ENCODE measurements at places on chromosomes 7 and 10.

- DNase-seq: no peak
Measured at GRCh38 chr7:143391462-143392404, 10.6 kb downstream of the ZYX start.

DNA sequence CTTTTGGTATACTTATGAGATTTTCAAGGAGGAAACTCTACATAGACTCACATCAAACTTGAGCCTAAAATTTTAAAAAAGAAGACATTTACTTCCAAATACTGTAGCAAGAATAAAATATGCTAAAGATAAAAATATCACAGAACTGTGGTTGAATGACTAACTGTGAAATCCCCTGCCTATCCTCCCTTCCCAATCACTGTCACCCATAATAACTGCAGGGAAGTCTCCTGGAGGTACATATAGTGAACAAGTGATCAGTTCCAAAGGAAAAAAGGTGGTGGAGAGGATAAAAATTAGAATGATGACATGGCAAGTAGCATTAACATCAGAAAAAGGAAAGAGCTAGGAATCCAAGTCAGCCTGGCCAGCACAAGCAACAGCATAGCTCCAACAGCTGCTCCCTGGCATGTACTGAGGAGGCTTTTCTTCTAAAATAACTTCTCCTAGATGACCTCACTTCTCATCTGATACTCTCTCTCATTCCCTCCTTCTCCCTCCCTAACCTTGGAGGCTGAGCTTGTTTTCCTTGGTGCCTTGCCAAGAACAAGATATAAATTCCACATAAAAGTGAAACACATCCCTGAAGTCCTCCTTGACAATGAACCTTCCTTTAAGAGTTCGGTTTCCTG is 124.0 kb downstream of the IQUB start:
- DNase-seq: peak; percentile 49

GRCh38 chr7:726084-726853 is at the start of gene DNAAF5:
Gene DNAAF5 (plus strand): TSS chr7:726699. CDS start chr7:726721, 22 bp downstream.
- DNase-seq: peak; percentile 95

DNA sequence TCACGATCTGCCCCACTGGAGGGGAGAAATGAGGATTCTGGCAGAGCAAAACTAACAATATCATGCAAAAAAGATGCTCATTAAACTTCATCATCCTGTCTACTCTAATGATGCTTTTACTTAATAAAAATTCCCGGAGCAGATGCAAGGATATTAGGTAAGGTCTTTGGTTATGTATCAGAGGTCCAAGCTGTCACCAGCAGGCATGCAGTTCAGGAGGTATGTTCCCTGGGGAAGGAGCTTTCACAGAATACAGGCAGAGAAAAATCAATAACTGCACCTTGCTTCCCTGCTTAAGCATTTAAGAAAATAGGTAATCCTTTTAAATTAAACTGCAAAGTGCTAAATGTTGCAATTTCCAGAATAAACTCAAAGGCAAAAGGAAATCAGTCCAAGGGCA is 81.6 kb upstream of the C1QL3 start:
- no peak for DNase-seq

DNA sequence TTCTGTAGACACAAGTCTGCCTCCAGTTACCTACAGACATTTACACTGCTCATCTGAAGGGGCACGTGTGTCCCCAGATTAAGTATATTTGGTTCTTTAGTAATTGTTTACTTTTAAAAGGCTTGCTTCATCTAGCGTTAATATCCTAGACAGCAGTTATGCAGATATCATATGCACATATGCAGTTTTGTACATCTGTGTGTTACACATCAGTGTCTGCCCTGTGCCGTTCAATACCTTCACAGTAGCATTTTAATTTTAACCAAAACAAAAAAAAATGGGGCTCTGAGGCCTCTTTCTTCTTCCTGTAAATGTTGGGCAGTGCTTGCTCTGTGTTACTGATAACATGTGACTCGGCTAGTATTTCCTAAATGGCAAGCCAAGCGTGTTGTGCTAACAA is 331.4 kb upstream of the MGMT start:
- DNase-seq: no peak

GRCh38 chr10:120342115-120342714 is 114.8 kb upstream of the PLPP4 start:
- no peak for DNase-seq

DNA sequence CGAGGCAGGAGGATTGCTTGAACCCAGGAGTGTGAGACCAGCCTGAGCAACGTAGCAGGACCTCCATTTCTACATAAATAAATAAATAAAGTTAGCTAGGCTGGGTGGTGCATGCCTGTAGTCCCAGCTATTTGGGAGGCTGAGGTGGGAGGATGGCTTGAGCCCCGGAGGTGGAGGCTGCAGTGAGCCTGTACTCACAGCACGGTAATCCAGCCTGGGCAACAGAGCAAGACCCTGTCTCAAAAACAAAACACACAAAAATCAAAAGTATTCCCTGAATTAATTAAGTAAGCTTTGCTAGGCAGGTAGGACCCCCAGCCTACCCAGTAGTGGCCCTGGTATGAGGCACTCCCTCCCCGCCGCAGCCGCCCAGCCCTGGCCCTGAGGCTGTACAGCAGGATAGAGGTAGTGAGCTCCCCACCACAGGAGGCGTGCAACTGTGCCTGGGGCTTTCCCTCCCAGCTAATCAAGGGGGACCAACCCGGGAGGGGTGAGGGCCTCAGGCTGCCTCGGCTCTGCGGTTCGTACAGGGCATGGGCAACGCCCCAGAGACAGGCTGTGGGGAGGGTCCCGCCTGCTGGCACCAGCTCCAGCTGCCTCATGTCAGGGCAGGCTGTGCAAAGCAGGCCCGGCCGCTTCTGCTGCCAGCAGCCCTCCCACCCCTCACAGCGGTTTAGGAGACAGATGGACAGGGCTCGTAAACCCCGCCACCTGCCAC is 1.0 kb upstream of the CYP2W1 start:
- no peak for DNase-seq

DNA sequence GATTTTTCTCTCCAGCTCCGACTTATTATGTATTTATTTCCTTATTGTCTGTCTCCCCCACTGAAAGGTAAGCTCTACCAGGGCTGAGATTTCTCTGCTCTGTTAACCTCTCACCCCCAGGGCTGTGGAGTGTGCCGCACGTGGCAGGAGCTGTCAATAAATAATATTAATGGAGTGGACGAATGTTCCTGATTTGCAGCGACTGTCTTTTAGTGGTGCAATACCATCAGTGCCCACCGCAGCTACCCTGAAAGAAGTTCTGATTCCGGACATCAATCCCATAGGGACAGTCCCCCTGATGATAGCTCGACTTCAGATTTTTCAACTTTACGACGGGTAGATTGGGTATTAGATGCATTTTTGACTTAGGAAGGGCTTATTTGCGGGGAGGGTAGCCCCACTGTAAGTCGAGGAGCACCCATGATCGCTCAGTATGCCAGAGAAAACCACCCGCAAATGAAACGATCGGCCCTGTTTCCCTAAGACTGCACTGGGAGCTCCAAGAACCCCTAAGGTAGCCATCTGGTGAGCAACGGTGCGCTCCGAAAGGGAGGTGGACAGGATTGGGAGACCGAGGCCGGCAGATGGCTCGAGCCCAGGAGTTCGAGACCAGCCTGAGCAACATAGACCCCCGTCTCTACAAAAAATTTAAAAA is 986 bp upstream of the PPP2R2D start:
- peak; percentile 67 for DNase-seq

DNA sequence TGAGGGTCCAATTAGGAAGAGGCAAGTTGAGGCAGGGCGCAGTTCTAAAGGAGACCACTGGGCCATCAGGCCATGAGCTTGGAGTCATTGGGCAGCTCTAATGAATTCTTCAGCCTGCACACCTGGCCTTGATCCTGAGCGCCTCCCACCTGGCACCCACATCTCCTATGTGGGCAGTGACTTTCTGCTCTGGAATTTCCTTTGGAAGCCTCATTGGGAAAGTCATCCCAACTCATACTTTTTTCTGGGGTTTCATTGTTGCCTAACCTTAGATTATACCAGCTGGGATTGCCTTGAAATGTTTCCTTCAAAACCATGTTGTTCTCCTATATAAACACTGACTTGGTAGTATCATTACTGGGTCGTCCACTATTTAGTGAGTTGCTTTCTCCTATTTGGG is 54.1 kb downstream of the PLPP4 start:
- DNase-seq: no peak

- peak; percentile 28 for DNase-seq
Measured at GRCh38 chr7:138449580-138449979, 10.5 kb upstream of the TRIM24 start.

- peak; percentile 40 for DNase-seq
Measured at GRCh38 chr10:112456533-112456932, 9.5 kb downstream of the VTI1A start.

- peak; percentile 25 for DNase-seq
Measured at GRCh38 chr7:128860158-128861073, 2.2 kb upstream of the ATP6V1F start.

DNA sequence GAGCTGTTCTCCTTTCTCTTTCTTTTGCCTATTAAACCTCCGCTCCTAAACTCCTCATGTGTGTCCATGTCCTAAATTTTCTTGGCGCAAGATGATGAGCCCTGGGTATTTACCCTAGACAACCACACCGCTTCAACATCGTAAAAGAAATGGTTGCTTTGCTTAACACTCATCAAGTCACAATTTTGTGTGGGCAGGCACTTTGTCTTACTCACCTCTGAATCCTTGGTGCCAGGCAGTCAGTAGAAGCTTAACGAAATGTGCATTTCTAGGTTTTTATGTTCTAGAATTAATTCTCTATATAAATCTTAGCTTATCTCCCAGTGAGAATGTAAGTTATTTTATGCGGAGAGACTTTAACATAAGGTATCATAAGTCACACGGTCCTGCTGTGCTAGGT is 478.7 kb downstream of the CALN1 start:
- DNase-seq: no peak

DNA sequence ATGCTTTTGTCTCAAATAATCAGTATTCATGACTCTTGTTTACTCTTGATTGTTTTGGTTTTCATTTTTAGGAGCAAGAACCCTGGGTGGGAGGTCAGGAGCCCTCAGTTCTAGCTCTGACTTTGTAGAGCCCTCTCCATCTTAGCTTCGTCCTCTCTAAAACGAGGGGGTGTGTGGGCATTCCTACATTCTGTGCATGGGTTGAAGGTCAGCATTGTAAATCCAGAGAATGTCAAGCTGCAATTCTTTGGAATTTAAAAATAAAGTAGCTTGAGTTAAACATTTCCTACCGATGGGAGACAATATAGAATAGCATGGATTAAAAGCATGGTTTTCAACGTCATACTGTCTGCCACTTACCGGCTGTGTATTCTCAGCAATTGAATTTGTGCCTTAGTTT is 128.3 kb downstream of the PRPF18 start:
- DNase-seq: no peak

DNA sequence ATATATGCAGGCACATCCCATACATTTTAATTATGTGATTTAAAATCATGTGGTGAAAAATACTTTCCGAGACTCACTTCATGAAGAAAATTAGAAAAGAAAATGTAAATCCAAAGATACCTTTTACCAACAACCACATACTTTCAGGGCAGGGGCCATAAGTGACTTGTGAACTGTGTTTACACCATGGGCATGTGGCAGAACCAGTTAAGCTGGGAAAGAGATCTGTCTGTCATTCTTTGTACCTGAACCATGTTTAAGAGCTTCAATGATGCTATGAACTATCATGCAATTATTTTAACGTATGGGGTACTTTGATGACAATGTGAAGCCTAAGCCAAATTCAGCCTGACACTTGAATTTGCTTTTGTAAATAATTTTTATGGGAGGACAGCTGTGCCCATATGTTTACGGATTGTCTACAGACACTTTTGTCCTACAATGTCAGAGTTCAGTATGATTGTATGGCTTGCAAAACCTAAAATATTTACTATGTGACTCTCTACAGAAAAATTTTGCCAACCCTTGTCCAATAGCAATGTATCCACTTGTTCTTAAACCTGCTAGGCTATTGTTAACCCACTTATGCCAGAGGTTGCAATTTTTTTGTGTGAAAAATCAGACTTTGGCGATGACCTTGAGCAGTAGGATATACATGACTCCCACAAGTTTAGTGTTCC is 654.6 kb downstream of the TNS3 start:
- peak; percentile 54 for DNase-seq

- DNase-seq: no peak
Measured at GRCh38 chr7:44713680-44714335, 34.8 kb upstream of the ZMIZ2 start.

DNA sequence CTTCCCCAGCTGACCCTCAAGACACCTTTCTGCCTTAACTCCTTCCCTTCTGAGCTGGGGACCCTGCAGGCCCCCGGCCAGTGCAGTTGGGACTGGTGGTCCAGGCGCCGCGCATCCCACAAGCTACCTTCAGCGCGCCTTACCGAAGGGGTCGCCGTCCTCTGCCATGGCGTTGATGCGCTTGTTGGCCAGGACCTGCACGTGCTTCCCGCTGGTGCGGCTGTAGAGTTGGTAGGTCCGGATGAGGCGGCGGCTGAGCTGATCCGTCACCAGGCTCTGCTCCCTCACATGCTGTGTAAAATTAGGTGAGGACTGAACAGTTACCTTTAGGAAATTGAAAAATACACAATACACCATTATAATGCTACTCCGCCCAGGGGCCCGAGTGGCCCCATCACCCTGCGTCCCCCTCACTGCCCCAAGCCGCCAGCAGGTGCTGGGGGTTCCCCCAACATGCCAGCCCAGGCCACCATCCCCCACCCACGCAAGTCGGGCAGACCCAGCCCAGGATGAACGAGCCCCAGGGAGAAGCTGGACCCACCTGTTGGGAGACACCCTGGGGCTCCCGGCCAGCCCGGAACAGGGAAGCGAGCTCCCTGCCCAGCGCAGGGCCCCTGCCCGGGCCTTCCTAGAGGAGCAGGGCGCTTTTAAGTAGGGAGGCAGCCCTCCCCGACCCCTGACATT is 1.2 kb downstream of the FGF8 start:
- no peak for DNase-seq

DNA sequence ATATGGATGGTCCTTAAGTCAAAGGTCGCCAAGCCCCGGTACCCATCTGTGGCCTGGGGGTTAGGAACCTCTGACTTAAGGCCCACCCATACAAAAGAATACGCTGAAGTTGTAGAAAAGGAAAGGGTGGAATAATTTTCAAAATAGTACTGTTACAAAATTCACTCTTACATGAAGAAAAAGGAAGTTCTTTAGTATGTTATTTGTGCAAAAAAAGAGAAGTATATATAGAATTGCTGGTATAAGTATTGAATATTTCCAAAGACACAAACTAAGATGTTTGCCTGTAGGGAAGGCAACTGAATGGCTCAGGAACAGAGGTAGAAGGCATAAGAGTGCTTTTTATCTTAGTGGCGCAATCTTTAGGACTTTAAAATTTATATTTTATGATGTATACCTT is 78.7 kb downstream of the PRLHR start:
- DNase-seq: no peak

DNA sequence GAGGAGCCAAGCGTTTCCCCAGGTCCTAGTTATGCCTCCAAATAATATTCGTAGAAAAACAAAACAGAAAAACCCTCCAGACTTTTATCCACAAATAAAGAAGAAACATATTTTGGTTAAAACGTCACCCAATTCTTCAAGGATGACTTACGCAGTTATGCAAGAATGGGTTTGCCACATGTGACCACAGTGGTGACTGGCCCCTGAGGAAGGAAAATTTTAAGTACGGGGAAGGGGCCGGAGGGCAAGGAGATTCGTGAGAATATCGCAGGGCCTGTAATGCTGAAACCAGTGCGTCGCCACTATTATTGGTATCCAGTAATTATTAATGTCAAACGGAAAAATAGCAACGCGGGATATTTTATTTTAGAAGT is 537 bp upstream of the MRPS24 start:
- DNase-seq: peak; percentile 60

All from DMS53 (cell line).